ENCODE measurements at places on chromosomes 13 and 19.

- DNase-seq, result no peak
Measured at GRCh38 chr19:56223481-56223880, 21.4 kb downstream of the ZSCAN5C start.

GRCh38 chr19:3142292-3142670, 6.4 kb downstream of the GNA15 start:
- DNase-seq, result no peak

- peak; percentile 93 for DNase-seq
Measured at GRCh38 chr19:34171877-34172660, at the start of gene LSM14A. TSS of gene LSM14A (plus strand) at chr19:34172504. CDS start at chr19:34172643, 139 bp downstream.

DNA sequence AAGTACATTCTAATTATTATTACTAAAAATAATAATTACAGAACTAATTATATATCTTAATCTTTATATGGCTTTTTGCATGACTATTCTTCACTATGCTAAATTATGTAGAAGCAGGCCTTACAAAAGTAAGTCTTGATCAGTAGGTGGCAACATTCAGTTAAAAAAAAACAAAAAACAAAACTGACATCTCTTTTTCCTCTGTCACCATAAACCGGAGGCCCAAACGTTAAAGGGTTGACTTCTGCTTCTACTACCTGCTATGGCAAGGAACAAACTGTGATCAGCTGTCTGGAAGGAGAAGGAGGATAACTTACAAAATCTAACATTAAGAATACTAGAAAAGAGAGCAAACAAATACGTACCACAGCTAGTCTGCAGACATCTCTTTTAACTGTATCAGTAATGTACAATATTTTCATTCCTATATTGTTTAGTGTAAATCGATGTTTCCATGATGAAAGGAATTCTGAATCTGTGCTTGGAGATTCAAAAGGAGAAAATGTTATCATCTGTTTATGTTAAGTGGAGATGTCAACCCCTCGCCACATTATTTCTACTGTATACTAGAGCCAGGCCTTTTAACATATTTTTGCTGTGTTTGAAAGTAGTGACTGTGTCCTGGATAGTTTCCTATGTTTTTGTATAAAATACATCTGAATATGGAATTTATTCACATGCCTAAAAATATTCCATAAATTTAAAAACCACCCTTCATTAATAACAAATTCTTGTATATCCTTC, 1525.4 kb downstream of the SLITRK1 start:
- DNase-seq, result peak; percentile 84

GRCh38 chr19:30407068-30407709, 35.0 kb downstream of the ZNF536 start:
- no peak for DNase-seq

- DNase-seq, result peak; percentile 90
Measured at GRCh38 chr13:54029226-54029625, 1000.6 kb downstream of the OLFM4 start.

- DNase-seq, result no peak
Measured at GRCh38 chr13:96797136-96797535, 197.1 kb downstream of the OXGR1 start.

DNA sequence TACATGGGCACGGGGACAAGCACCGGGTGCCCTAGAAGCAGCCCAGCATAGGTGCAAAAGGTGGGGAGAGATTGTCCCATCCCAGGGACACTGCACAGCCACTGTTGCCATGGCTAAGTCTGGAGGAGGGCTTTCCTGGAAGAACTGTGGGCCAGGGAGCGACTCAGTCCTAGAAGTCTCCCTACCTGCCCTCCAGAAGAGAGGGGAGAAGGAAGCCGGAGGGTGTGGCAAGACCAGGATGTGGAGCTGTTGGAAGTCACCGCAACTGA, 2.3 kb upstream of the FBN3 start:
- DNase-seq, result no peak

DNA sequence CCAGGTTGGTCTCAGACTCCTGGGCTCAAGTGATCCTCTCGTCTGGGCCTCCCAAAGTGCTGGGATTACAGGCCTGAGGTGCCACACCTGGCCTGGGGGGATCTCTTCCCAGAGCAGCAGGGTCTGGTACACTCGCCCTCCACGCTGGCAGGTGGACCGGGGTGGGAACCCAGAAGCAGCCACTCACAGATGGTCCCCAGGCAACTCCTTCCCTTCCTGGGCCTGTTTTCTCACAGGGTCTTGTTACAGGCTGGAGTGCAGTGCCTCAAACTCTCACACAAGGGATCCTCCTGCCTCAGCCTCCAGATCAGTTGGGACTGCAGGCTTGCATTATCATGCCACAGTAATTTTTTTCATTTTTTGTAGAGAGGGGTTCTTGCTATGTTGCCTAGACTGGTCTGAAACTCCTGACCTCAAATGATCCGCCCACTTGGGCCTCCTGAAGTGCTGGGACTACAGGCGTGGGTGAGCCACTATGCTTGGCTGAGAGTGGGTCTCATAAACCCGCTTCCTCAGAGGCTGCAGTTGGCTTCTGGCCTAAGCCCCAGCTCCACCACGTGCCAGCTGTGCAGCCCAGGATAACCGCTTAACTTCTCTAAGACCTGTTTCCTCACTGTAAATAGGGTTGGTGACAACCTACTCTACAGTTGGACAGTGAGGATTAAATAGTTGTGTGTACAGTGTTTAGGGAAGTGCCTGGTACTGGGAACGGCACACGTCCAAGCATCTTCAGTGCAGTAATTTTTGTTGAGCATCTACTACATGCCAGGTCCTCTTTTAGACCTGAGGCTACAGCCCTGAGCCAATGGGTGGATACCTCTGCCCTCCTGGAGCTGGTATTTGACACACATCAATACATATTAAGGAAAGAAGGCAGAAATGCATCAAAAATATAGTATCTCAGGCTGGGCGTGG, 871 bp upstream of the CCER2 start:
- DNase-seq, result peak; percentile 15

GRCh38 chr13:99439850-99440604, 61.2 kb upstream of the TM9SF2 start:
- no peak for DNase-seq

DNA sequence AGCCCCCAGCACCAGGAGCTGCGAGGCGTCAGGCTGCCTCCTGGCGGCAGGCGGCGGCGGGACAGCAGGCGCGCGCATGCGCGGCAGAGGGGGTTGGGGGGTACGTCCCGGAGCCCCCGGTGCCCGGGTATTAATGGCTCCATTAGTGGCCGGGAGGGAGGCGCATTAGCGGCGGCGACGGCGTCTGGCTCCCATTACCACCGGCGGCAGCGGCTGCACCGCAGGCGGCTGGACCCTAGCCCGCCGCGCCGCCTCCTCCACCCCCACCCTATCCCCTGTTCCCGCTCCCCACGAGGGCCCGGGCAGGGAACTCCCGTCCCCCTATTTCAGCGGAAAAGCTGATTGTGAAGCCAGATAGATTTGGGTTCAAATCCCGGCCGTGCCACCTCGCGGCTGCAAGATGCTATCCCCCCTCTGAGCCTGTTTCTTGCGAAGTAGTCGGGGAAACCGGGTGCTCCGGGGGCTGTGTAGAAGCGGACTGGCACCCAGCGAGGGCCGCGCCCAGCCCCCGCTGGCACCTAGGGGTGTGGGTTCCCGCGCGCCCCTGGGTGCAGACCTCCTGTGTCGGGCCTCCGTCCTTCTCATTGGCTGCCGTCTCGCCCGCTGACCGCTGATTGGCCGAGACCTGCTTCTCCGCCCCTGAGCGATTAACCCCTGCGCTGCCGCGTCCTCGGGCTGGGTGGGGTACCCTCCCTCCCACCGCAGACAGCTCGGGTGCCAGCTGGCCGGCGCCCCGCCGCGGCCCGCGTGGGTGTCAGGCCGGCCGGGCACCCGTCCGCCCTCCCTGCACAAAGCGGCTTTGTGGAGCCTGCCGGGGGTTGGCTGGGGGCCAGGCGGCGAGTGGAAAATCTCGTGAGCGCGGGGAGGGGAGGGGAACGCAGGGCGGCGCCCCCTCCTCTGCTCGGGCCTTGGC, 11.1 kb downstream of the CIC start:
- peak; percentile 94 for DNase-seq

DNA sequence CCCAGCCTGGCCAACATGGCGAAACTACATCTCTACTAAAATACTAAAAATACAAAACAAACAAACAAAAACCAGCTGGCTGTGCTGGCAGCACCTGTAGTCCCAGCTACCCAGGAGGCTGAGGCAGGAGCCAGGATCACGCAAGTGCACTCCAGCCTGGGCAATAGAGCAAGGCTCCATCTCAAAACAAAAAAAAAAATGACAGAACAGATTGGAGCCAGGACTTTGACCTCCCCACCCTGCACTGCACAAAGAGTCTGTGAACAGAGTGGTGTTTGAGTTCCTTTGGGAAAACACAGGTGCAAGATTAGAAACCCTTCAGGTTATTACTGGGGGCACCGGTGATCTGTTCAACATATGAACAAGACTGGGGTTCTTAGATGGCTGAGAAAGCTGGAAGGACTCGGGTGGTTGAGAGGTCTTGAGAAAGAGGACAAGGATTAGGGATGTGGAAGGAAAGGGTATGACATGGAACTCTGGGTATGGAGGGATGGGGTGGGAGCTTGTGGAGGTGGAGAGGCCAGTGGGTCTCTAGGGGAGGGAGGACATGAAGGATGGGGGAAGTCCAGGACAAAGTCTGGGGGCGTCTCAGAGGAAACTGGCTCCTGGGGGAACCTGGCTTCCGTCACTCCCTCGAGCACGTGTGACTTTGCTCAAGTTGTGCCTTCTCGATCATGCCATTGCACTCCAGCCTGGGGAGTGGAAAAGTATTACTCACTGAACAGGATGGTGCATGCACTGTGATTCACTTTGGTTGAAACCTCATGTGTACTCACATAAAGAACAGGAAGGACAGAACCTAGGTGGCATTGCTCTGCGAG, 25.9 kb downstream of the RCN3 start:
- DNase-seq, result no peak

Data from OCI-M1 (cell line).